ENCODE measurements at places on chromosomes 3 and 15.
A peak's percentile ranks its signal among the peaks of the same experiment; 100 is the strongest.

GRCh38 chr15:69093127-69093526 lies 67.3 kb upstream of the GLCE start:
- DNase-seq, result no peak

DNA sequence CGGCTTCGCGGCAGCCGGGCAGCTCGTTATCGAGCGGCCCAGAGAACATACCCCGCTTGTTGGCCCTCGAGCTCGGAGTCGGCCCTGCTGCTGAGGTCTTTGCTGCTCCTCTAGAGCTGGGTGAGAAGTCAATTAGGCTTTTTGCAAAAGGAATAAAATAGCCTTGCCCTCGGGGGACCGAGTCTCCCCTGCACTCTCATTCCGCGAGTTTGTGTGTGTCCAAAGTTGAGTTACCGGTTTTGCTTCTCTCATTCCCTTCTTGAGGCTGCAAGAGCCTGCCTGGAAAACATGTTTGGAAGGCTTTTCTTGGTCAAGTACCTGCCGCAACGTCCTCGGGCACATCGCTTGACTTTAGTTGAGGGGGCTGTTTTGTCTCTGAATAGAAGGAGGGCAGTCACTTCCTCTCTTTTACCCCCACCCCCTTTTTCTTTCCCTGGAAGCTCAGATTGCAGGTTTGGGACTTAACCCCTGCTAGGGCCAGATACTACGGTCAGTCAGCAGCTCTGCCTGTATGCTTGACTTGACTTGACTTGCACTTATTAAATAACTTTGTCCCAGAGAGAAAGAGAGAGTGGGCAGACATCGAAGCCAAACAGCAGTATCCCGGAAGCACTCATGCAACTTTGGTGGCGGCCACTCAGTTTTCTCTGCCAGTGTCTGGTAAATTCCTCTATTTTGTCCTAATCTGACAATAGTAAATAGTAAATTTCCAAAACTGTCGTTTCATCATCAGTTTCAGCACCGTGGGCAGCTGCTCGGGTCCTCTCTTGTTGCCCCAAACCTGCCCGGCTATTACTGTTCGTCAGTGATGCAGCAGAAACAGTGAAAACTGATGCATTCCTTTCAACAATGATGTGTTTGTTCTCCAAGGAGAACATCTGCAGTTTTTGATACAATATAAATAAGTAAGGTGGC lies 609 bp downstream of the RNF13 start:
- peak; percentile 55 for DNase-seq

- DNase-seq, result no peak
Observed at GRCh38 chr15:23050708-23051107, 11.3 kb upstream of the TUBGCP5 start.

- DNase-seq, result no peak
Observed at GRCh38 chr3:101701696-101702634, 15.4 kb upstream of the RPL24 start.

- no peak for DNase-seq
Observed at GRCh38 chr3:108053067-108053466, 37.8 kb downstream of the CD47 start.

DNA sequence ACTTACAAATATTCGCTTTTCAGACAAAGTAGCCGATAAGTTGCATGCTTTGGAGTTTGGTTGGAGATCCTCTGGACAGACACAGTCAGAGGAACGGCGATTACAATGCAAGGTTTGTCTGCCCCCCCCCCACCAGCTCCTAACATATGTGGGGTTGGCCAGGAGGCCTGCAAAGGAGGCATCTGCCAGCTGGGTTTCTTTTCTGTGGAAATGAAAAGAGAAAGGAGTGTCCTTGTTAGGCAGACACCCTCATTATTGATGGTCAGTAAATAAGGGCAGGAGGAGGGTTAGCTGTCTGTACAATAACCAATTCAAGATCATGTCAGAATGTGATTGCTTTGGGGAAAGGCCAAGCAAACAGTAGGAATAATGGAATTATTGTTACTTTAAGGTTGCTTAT lies 49.1 kb downstream of the TLNRD1 start:
- DNase-seq, result peak; percentile 83

DNA sequence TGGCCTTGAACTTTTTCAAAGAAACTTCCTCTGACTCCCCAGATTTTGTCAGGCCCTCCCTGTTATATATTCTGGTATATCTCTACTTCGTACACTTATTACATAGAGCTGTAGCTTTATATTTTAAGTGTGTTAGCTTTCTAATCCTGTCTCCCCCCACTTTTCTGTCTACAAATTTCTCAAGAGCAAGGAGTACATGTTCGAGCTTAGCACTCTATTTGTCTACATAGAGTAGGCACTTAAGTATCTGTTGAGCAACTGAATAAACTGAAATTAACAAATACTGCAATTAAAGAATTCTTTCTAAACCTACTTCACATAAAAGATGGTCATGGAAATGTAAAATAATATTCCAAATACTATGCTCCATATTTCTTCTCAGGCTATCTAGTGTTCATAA lies 39.4 kb downstream of the UACA start:
- no peak for DNase-seq

GRCh38 chr3:104460477-104461406 lies 906.0 kb upstream of the ALCAM start:
- DNase-seq, result peak; percentile 81

- DNase-seq, result no peak
Observed at GRCh38 chr3:195699388-195699771, 21.4 kb upstream of the MUC20 start.

- DNase-seq, result peak; percentile 89
Observed at GRCh38 chr3:117019082-117019713, 309.6 kb downstream of the TUSC7 start.

GRCh38 chr15:77681362-77681761 lies 48.6 kb upstream of the LINGO1 start:
- DNase-seq, result no peak

- no peak for DNase-seq
Observed at GRCh38 chr3:45067941-45068340, 41.8 kb downstream of the CLEC3B start.

GRCh38 chr15:70857562-70858285 lies 3.8 kb upstream of the LARP6 start:
- DNase-seq, result no peak

- DNase-seq, result no peak
Observed at GRCh38 chr3:20060974-20061685, 20.9 kb downstream of the KAT2B start.

DNA sequence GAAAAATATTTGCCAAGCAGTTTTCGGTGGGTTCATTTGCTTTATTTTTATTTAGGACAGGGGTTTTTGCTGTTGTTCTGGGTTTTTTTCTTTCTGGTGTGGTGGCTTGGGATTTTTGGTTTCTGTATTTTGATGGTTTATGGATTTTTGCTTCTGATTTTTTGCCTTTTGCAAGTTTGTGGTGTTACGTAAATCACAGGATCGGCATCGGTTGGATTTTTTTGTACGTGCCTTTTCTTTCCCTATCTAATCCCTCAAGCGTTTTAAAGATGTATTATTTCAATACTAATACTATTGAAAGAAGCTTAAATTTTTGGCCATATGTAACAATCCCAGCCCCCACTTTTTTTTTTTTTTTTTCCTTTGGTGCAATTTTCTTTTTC lies 782 bp upstream of the BCL6 start:
- no peak for DNase-seq

- peak; percentile 25 for DNase-seq
Observed at GRCh38 chr3:13075318-13075717, 2.1 kb upstream of the IQSEC1 start.

DNA sequence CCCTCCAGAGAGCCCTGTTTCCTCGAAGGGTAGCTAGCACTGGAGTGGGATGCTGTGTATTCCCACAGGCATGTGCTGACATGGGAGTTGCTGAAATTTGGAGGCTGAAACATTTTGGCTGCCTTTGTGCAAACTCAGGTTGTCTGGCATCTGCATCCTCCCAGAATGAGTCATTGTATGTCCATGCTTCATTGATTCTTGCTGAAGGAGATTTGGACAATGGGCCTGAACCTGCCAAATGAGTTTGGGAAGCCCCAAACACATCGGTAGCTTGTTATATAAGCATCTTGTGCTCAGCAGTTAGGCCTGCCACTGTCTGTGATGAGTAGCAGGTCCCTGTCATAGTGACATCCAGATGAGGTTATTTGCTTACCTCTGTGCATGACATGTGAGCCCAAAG lies 160.0 kb downstream of the IL5RA start:
- no peak for DNase-seq

GRCh38 chr3:5080779-5081550 lies 41.1 kb upstream of the ARL8B start:
- DNase-seq, result no peak

DNA sequence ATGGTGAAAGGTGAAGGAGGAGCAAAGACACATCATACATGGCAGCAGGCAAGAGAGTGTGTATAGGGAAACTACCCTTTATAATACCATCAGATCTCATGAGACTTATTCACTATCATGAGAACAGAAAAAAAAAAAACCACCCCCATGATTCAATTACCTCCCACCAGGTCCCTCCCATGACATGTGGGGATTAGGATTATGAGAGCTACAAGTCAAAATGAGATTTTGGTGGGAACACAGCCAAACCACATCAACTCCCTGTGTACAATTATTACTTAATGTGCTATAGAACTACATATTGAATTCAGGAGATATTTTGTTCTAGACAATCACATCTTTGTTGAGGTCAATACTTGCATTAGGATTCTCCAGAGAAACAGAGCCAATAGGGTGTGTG lies 313.4 kb downstream of the CNTN6 start:
- no peak for DNase-seq

- DNase-seq, result no peak
Observed at GRCh38 chr3:105606016-105606415, 239.3 kb downstream of the ALCAM start.

DNA sequence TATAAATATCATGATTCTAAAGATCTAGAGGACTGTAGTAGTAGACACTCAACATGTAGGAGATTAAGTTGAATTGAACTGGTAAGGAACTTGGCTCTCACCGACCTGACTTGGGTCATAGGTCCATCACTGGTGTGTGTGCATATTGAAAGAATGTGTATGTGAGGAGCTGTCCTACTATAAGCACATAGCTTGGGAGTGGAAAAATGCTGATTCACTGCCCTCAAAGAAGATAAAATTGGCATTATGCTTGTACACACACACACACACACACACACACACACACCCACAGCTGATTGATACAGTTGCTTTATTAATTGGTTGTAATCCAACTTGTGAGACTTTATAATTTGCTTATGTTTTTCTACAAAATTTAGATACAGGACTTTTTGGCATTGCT lies 411.0 kb upstream of the NR2F2 start:
- no peak for DNase-seq

DNA sequence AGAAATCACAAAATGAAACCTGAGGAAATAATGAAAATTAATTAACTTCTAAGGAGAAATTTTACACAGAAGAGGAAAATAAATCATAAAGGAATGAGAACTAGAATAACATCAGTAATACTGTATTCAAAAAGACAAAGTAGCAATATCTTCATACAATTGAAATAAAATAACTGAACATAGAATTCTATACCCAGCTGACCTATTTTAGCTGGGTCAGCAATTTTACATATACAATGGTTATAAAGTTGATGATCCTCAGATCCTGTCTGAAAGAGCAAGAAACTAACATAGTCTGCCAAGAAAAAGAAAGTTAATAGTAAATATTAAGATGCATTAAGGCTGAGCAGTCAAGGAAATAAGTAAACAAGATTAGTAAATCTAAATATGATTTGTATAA lies 93.0 kb upstream of the P3H2 start:
- DNase-seq, result no peak

DNA sequence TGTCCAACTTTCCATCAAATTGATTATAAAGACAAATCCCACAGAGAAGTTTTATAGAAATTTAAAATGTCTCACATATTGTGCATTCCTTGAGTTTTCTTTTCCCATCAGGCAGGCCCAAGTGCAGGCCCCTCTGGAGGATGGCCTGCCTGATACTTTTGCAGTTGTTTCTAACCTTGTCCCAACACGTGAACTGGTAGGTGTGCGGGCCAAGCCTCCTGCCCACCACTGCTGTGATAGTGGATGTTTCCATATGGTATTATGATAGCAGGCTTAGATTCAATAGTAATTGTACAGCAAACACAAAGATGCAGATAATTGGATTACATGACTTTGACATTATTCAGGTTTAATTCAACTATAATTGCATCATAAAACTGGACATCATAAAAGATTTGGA lies 1.4 kb downstream of the P2RY12 start:
- DNase-seq, result no peak

GRCh38 chr3:37642670-37643598 lies 218.7 kb upstream of the CTDSPL start:
- no peak for DNase-seq

- no peak for DNase-seq
Observed at GRCh38 chr3:156608601-156609514, 53.9 kb upstream of the SSR3 start.

- DNase-seq, result peak; percentile 54
Observed at GRCh38 chr3:157239082-157239704, 79.2 kb upstream of the CCNL1 start.

DNA sequence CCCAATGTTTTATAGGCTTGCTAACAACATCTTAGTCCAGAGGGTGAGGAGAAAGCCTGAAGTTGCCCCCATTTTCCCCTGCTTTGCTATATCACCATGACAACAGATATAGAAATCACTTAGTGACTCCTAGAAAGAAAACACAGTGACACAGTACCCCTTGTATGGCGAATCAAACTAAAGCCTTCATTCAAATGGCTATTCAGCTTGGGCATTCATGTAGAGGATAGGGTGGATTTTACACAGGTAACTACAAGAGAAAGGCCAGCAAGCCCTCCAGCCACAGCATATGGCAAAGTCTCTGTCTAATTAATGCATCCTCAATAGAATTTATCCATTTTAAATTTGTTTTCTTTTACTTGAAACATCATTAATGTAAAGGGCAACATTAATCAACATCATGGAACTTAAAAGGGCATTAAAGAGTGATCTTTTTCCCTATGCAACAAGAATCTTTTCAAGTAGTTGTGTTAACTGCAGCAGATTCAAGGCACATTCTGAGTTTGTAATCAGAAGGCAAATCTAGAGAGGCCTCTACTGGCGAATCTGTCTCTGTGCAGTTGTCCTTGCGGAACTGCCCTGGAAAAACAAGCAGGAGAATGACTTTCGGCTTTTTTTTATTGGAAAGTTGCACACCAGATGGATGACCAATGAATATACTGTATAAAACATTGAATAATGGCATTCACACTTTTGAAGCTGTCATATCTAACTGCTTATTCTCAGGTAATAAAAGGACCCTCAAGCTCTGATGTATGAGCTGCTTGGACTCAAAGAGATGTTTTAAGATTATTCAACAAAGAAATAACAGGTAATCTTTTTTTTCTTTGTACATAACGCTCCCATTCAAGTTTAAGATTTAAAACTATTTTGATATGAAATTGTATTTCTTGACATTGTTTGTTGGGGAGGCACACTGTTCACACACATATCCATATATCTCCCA lies 621.7 kb upstream of the AGTR1 start:
- DNase-seq, result peak; percentile 6

- no peak for DNase-seq
Observed at GRCh38 chr3:65342084-65342683, 654.4 kb upstream of the ADAMTS9 start.

GRCh38 chr3:171056528-171056927 lies 30.0 kb upstream of the SLC2A2 start:
- DNase-seq, result no peak

DNA sequence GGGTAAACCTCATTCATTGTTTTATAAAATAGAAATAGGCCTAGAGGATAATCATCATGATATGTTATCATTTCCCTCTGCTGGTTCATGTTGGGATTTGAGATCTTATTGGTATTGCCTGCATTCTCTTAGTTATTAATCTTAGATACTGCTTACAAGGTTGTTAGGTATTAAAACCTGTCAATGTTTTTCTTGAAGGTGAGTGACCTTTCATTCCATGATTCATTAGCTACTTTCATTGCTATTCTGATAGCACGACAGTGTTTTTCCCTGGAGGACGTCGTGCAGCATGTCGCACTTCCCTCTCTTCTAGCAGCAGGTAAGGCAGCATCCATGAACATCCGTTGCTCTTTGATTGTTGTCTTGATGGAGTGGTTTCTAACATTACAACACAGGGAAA lies 17.1 kb downstream of the P2RY12 start:
- DNase-seq, result no peak

All from hippocampal formation (tissue), 2 donors.